MV-4-11 (cell line): ENCODE measurements at places on chromosomes 3 and 15.

- DNase-seq = peak; percentile 95
Observed at GRCh38 chr3:157170861-157171260, 10.9 kb upstream of the CCNL1 start.

DNA sequence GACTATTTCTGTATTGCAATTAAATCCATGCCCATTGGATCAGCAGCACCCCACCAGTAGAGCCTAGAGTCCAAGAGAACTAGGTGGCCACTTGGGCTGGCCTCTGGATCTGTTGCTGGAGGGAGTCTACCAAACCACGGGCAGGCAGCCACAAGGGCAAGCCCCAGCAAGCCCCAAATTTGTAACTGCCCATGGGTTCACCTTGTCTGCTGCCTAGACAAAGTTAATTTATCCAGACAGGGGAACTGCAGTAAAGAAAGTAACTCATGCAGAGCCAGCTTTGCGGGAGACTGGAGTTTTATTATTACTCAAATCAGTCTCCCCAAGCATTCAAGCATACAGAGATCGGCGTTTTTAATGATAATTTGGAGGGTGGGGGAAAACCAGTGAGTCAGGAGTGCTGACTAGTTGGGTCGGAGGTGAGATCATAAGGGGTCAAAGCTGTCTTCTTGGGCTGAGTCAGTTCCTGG lies 74.0 kb upstream of the TERB2 start:
- DNase-seq = no peak

DNA sequence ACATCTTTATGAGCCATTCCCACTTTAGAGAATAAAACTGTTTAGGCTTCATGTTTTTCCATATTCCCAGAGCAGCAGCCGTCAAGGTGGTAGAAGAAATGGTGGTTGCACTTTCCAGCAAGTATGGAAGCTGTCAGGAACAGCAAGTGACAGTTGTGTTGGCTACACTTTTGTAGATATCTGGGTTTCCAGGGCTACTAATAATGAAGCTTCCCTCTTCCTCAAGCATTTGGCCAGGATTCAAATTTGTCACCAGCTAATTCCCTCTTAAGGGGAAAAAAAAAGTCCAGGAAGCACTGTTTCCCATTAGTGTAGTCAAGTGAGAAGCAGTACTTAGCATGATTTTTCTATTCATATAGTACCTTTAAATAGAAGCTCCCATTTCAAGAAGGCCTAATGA lies 252.8 kb downstream of the IGSF11 start:
- DNase-seq = no peak

GRCh38 chr15:90022905-90023700 lies 22.0 kb downstream of the ZNF710 start:
- DNase-seq = no peak

- no peak for DNase-seq
Observed at GRCh38 chr15:73596174-73596573, 37.0 kb downstream of the NPTN start.

GRCh38 chr3:158773845-158774830 lies 27.7 kb upstream of the MFSD1 start:
- no peak for DNase-seq

DNA sequence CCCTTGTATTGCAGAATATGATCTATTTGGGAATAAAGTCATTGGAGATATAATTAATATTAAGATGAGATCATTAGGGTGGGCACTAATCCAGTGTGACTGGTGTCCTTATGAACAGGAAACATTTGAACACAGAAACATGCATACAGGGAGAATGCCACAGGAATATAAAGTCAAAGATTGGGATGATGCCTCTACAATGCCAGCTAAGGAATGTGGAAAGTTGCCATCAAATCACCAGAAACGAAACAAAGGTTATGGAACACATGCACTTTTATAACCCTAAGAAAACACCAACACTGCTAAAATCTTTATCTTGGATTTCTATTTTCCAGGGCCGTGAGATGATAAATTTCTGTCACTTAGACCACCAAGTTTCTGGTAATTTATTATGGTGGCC lies 442.4 kb upstream of the BCHE start:
- DNase-seq = no peak

GRCh38 chr15:54687628-54688027 lies 509.1 kb downstream of the RSL24D1 start:
- DNase-seq = no peak

- no peak for DNase-seq
Observed at GRCh38 chr15:70579766-70580165, 183.6 kb downstream of the UACA start.

DNA sequence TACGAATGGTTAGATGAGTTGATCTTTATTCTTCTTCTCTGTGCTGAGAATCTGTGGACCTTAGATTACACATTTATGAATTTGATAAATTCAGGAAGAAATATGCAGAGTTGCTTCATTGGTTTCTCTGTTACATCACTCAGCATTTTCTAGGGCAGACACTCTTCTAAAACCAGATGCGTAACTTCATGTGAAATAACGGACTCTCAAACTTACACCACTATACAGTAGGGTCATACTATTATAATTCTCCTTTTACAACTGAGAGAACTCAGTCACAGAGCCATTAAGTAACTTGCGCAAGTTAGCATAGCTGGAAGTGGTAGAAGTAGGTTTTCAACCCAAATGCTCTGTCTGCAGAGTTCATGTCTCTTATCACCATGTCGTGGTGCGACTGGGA lies 5.7 kb downstream of the TMEM207 start:
- DNase-seq = peak; percentile 96

- no peak for DNase-seq
Observed at GRCh38 chr3:57803647-57804081, 47.6 kb downstream of the SLMAP start.

- DNase-seq = no peak
Observed at GRCh38 chr15:92051716-92052115, 198.2 kb downstream of the SLCO3A1 start.

DNA sequence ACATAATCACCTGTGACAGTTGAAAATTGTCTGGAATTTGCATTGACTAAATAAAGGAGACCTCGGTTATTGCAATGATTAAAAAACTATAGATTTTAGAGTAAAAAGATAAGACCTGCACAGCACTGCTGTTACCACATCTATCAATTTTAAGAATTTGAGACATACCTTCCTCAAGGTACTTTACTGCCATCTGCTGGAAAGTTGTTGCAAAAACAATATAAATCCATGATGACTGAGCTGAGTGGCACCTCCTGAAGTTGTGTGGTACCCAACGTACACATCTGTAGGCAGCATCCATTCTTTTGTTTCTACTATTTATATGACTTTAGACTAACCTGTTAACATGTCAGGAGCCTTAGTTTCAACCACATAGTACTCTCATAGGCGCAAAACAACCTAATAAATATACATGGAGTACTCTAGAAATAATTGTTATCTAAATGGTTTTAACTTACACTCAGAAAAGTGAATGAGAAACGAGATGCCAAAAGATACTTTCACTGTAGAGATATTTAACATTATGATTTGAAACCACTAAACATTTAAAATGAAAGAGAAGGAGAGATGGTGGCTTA lies 106.7 kb downstream of the GHSR start:
- peak; percentile 46 for DNase-seq

DNA sequence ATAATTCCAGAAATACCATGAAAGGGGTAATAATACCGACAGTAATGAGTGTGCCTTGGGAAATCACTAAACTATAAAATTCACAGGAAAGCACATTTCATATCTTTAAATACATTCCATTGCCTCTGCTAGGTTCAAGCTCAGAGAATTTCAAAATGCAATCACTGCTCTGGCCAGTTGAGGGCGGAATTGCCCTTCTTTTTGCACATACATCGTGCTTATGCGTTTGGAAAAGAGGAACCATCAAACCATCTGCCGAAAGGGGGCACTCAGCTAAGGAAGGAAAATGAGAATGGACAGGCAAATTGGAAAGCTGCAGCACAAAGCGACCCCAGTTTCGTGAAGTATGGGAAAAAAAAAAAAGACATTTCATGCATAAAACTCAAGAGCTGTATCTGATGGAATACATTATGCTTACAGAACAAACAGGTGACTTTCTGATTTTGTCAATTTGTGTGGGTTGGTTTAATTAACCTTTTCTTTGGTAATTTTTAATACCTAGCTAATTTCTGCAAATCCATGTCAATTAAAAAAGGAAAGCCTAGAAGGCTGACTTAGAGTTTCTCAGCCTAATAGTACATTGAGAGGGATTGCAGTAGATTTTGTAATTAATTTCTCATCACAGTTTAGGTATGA lies 61.4 kb downstream of the TUSC7 start:
- peak; percentile 75 for DNase-seq
